ENCODE measurements at places on chromosomes 12 and 14. TPM values are rescaled to one million over a fixed set of nuclear protein-coding genes. Genes with fewer than 3 reads are reported as not detected.
A peak's percentile ranks its signal among the peaks of the same experiment; 100 is the strongest.

DNA sequence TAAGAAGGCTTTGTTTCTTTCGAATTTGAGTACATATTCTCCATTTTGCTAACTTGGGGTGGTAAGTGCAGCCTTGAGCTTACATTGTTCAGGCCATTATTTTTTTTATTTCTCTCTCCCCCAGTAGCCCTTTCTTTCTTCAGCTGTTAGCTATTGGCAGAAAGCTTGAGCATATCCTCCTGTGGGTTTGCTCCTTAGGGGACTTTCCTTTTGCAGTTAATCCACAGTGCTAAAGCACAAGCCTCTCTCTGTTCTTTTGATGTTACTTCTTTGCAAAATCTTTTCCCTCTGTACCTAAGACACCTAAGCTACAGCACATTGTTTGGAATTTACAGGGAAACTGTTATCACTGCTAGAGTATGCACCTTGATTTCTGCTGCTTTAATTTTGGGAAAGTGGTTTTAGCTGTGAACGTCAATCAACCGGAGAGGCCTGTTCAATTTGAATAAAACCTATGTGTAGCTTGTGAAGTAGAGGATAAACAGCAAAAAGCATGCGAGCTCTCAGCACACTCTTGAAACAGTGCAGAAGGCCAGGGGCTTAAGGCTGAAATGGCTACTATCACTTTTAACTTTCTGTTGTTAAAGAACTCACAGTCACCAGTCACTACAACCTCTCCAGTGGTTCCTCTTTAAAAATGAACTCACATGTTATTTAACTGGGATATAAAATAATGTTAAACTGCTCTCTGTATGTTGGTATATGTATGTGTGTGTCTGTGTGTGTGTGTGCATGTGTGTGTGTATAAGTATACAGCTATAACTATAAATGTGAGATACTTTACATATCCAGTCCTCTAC lies 139.2 kb downstream of the PDZRN4 start:
- H3K27ac ChIP-seq, result no peak overlapping the region
- no peaks in the 10 kb centered on the region for H3K27me3 ChIP-seq
- H3K36me3 ChIP-seq, result peaks cover 2% of the 10 kb centered on the region
- H3K4me1 ChIP-seq, result no peaks in the 10 kb centered on the region
- no peak overlapping the region for H3K4me3 ChIP-seq

- H3K4me3 ChIP-seq, result no peak overlapping the region
- H3K36me3 ChIP-seq, result no peaks in the 10 kb centered on the region
- no peak for DNase-seq
- H3K27ac ChIP-seq, result no peak overlapping the region
- H3K27me3 ChIP-seq, result no peaks in the 10 kb centered on the region
These were observed 29.5 kb downstream of the TSPAN8 start for GRCh38 chr12:71128191-71128788.

DNA sequence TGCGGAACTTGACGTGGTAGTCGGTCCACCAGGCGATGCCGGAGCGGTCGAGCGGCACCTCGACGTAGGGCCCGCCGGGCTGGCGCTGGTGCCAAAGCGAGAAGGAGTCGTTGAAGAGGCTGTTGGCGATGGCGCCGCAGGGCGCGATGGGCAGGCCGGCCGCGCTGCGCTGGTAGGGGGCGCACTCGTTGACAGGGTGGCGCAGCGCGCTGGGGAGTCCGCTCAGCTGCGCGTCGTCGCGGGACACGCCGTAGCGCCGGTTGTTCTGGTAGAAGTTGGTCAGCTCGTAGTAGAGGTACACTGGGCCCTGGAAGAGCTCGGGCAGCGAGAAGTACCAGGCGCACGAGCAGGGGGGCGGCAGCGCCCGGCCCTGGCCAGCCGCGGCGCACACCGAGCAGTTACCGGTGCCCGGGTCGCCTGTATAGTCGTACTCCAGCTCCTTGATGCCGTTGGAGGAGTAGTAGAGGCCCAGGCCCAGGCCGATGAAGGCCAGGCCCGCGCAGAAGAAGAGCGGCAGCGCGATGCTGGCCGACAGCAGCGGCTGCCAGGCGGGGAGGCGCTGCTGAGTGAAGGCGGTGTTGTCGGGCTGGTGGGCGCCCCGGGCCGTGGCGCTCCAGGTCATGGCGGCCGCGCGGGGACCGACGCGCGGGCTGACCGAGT lies 482 bp downstream of the TMEM30B start:
- no peaks in the 10 kb centered on the region for H3K4me1 ChIP-seq
- peak; percentile 65 for DNase-seq
- H3K27ac ChIP-seq, result no peak overlapping the region
- peaks cover 2% of the 10 kb centered on the region for H3K36me3 ChIP-seq

DNA sequence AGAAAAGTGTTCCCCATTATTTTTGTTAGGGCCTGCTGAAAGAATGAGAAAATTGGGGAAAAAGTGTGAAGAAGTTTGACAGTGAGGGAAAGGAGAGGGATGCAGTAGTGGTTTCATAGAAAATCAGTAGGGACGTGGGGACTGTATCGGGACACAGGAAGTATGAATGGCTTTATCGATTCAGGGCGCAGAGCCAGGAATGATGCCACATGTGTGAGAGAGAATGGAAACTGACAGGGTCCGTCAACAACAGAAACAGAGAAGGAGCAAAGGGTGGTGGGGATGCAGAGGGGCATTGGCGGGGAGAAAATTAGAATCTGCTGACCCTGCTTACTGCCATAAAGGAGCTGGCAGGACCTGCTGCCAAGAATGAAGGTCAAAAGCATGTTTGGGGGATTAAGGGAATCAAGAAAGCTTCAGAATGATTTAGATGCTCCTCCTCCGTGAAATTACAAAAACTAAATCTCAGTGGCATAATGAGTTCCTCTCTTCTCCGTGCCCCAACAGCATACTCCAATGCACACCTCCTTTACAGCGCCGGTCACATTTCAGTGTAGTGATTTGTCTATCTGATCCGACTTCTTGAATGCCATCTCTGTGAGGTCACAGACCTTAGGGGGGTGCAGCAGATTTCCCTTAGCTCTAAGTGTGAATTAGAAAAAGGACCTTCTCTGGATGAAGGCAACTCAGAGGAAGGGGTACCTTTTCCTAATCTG lies 92.6 kb downstream of the EMP1 start:
- H3K27me3 ChIP-seq, result no peaks in the 10 kb centered on the region
- DNase-seq, result no peak
- H3K36me3 ChIP-seq, result no peaks in the 10 kb centered on the region
- H3K27ac ChIP-seq, result no peak overlapping the region
- H3K4me1 ChIP-seq, result no peaks in the 10 kb centered on the region

The DHRS4L2 gene
- 10.2 TPM for total RNA-seq

- H3K36me3 ChIP-seq, result no peaks in the 10 kb centered on the region
- no peak overlapping the region for H3K27ac ChIP-seq
- H3K4me1 ChIP-seq, result peaks cover 6% of the 10 kb centered on the region
- H3K4me3 ChIP-seq, result no peak overlapping the region
- no peaks in the 10 kb centered on the region for H3K27me3 ChIP-seq
These were observed 114.1 kb upstream of the BTG1 start for GRCh38 chr12:92259696-92260251.

The GSC gene
- total RNA-seq, result not detected

- no peak for DNase-seq
- H3K27ac ChIP-seq, result no peak overlapping the region
- no peaks in the 10 kb centered on the region for H3K36me3 ChIP-seq
These were observed 142.0 kb downstream of the SCARB1 start for GRCh38 chr12:124721501-124722162.

DNA sequence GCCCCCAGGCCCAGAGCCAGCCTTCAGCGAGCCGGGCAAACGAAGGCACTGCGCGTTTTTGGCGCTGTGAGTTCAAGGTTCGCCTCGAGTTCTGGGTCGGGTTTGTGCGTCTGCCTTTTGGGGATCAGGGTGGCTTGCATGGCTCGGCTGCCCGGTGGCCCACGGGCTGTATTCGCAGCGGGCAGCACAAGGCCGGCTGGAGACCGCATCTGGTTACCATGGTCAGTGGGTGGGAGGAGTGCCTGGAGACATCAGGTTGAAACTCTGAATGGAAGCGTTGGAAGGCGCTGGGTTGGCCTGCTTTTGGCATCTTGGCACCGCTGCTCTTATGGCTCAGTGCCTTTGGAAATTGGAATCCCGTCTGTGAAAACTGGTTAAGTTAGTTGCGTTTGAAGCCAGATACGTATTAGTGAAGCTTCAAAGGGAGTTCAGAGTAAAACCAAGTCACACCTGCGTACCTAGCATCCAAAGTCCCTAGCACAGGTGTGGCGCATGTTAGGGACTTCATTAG lies 50.9 kb downstream of the SNAPC1 start:
- H3K27me3 ChIP-seq, result peaks cover 15% of the 10 kb centered on the region
- H3K27ac ChIP-seq, result no peak overlapping the region
- peak overlapping the region; percentile 79 for H3K4me3 ChIP-seq

The KRT82 gene
- not detected for total RNA-seq

The HELB gene
- 10.7 TPM for total RNA-seq

DNA sequence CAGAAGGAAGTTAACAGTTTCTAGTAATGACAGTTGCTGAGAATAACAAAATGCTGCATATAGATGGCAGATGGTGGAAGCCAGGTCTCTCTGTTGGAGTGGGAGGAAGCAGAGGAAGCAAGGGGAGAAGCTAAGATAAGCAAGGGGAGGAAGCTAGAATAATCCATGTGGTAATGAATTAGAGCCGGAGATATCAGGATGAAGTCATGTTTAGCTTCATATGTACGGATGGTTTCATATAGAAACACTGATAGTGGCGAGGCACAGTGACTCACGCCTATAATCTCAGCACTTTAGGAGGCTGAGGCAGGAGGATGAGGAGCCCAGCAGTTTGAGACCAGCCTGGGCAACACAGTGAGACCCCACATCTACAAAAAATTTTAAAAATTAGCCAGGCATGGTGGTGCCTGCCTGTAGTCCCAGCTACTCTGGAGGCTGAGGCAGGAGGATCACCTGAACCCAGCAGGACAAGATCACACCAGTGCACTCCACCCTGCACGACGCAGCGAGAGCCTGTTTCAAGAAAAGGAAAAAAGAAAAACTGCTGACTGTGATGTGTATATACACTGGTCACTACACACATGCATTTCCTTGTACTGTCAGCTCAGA lies 49.2 kb downstream of the ANAPC7 start:
- no peak for DNase-seq
- H3K4me3 ChIP-seq, result no peak overlapping the region
- H3K27ac ChIP-seq, result no peak overlapping the region
- peaks cover 15% of the 10 kb centered on the region for H3K36me3 ChIP-seq
- H3K27me3 ChIP-seq, result no peaks in the 10 kb centered on the region
- no peaks in the 10 kb centered on the region for H3K4me1 ChIP-seq

- peaks cover 4% of the 10 kb centered on the region for H3K36me3 ChIP-seq
- no peaks in the 10 kb centered on the region for H3K4me1 ChIP-seq
- no peak overlapping the region for H3K4me3 ChIP-seq
- H3K27ac ChIP-seq, result no peak overlapping the region
These were observed 78.6 kb upstream of the PAWR start for GRCh38 chr12:79769189-79769859.
